ENCODE measurements at places on chromosomes 13 and 19. TPM values are rescaled to one million over a fixed set of nuclear protein-coding genes. Genes with fewer than 3 reads are reported as not detected.

Gene GJA3
- total RNA-seq: 0.17 TPM

GRCh38 chr13:21796775-21797514, 126.1 kb downstream of the FGF9 start:
- no peaks in the 10 kb centered on the region for H3K4me1 ChIP-seq
- H3K4me3 ChIP-seq: no peak overlapping the region
- H3K36me3 ChIP-seq: no peaks in the 10 kb centered on the region
- no peaks in the 10 kb centered on the region for H3K27me3 ChIP-seq
- no peak for DNase-seq
- H3K27ac ChIP-seq: no peak overlapping the region

- H3K27ac ChIP-seq: no peak overlapping the region
- H3K4me1 ChIP-seq: no peaks in the 10 kb centered on the region
- peaks cover 100% of the 10 kb centered on the region for H3K27me3 ChIP-seq
- H3K36me3 ChIP-seq: no peaks in the 10 kb centered on the region
Measured at GRCh38 chr13:27979001-27979643, 9.4 kb downstream of the URAD start.

DNA sequence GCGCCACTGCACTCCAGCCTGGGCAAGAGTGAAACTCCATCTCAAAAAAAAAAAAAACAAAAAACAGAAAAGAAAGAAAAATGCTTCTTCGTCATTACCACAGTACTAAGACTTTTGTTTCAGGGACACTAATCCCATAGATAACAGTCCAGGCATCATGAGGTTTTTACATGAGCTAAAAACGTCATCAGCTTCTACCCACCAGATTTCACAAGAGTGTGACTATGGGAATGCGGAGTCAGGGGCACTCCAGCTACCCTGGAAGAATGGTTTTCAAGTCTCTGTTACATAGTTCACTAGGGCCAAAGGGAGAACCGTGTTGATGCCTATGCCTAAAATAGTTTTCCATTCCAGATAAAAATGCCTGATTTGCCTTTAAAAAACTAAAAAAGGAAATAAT, 33.2 kb downstream of the RAB20 start:
- H3K36me3 ChIP-seq: no peaks in the 10 kb centered on the region
- H3K4me1 ChIP-seq: no peaks in the 10 kb centered on the region
- DNase-seq: no peak
- no peak overlapping the region for H3K27ac ChIP-seq
- no peaks in the 10 kb centered on the region for H3K27me3 ChIP-seq

All from neural progenitor cell (in vitro differentiated cells).